Stimulated activated CD4-positive, alpha-beta T cell treated with anti-CD3 and anti-CD28 coated beads, Interleukin-2, amount 100 ng/mL, for 4 hours (primary cell): ENCODE measurements at places on chromosomes 3 and 15.

- no peak for DNase-seq
Observed at GRCh38 chr15:90680371-90680935, 36.7 kb upstream of the BLM start.

GRCh38 chr3:142614059-142614626, 17.9 kb downstream of the PLS1 start:
- no peak for DNase-seq

GRCh38 chr15:29470311-29470710, 200.7 kb upstream of the NSMCE3 start:
- DNase-seq: no peak

DNA sequence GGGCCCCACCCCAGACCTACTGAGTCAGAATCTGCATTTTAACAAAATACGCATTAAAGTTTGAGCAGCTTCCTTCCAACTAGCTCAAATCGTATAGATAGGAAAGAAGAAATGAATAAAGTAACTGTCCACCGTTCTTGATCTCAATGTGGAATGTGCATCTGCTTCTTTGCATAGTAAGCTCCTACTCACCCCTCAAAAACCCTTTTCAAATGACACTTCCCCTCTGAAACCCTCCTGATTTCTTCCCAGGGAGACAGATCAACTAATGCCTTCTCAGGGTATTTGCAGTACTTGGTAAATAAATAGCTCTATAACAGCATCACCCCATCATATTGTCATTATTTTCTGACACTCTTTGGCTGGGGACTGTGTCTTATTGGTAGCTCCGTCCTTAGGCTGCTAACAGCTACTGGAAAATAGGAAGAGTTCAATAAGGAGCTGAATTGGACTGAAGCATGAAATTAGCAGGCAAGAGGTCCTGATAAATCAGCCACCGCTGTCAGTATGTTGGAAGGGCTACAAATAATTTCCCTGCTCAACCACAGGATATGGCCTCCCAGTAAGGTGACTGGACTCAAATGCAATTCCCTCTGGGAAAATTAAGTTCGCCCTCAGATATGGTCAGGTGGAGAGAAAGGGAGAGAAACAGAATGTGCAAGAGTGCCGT, 10.2 kb downstream of the OXTR start:
- DNase-seq: no peak

DNA sequence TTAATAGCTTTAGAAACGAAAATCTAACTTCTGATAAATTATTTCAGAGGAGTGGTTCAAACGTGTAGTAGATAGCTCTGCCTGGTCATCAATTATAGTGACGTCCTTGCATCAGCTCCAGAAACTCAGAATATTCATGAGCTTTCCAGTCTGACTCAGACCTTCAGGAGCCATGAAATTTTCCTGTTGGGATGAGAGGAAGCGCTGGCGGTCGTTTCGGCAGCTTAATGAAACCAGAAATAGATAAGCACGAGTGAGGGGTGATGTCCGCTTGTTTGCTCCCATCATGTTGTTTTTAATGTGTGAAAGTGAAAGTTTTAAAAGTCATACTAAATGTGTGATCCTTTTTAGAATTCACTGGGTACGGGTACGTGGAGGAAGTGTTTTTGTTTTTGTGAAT, 141.1 kb downstream of the PGPEP1L start:
- no peak for DNase-seq

DNA sequence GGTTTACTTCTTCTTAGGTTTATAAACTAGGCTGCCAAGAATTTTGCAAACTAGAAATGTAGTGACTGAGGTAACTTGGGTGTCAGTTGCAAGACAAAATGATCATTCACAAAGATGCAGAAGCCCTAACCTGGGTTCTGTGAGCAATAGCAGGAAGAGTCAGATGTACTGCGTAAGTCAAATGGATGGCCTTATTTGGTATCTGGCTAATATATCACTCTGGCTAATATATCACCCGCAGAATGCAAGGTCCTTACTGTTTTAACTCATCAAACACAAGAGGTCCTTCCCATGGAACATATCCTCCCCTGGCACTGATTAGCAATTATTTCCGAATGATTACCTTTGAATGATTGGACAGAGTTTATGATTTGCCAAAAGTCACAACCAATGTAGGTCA, 37.4 kb downstream of the RBMS3 start:
- DNase-seq: no peak

GRCh38 chr3:32780735-32781210, 37.0 kb upstream of the TRIM71 start:
- no peak for DNase-seq

DNA sequence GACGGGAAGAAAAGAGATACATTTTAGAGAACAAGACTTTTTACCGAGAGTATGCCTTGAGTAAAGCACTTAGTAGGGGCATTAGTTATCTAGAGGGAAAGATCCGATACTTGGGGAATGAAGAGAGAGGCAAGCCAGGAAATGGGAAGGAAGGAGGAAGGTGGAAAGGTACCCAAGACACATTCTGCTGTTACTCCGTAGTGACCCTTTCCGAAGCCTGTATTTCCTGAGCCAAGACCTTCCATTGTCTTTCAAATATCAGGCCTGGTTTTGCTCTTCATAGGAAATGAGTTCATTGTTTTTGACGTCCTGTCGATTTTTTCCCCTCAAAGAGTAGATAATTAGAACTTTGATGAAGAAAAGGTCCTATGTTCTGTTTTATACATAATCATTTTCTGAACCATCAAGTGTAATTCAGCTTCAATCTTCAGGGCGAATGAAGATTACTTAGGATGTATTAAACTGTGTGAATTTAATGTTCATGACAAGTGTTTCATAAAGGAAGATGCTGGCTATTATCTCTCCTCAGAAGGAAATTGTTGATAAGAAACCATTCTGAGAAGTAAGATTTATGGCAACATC, 95.7 kb downstream of the PPM1L start:
- DNase-seq: no peak

GRCh38 chr15:90031231-90031791, 30.2 kb downstream of the ZNF710 start:
- no peak for DNase-seq

DNA sequence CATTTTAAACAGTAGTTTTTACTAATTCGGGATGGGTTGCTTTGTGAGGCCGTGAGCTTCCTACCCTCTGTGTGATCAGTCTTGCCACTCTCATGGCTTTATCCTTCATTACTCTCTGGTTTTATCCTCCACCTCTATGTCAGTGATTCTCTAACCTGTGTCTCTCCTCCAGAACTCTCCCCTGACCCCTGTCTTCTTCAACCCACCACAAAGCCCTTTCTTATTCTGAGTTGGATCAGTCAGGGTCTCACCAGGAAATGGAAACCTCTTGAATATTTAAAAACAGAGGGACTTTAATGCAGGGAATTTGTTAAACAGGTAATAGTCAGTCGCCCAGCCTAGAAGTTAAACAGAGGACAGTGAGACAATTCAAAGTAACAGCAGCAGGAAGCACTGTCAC, 64.2 kb upstream of the ADPGK start:
- DNase-seq: no peak

DNA sequence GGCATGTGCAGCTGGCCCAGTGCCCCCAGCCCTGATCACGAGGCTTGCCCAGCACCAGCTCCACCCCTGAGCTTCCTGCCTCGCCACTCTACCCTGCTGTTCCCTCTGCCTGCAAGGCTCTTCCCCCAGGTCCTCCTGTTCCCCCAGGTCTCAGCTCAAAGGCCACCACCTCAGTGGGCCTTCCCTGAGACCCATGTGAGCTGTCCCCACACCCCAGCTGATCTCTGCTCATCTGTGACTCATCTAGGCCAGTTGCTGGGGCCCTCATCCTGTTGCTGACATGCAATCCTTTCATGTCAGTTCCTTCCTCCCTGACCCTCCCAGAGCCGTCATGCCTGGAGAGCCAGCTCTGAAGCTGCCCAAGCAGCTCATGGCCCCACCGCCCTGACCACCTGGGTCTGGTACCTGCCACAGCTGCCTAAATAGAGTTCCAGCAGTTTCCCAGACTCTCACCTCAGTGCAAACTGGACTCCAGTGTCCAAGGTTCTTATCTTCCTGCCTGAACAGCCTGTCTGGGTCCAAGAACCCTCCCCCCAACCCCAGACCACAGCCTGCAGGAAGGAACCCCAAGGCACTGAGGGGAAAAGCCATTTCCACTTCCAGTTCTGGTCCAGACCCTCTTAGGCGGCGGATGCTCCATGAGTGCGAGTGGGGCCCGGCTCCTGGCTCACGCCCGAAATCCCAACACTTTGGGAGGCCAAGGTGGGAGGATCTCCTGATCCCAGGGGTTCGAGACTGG, 116.6 kb upstream of the IQSEC1 start:
- no peak for DNase-seq

DNA sequence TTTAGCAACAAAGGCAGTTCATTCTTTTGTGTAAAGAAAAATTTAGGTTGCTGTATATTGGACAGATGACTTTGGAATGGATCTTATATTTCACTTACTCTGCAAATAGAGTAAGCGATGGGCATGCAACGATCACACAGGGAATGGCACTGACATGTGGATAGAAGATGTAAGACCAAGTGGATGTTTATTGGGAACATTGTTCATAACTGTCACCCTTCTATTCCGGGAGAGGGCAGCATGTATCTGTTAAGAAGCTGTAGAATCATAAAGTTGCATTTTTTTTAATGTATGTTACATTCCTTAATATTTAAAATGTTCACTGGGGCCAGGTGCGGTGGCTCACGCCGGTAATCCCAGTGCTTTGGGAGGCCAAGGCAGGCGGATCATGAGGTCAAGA, 41.2 kb downstream of the HPS3 start:
- DNase-seq: no peak

- DNase-seq: no peak
Observed at GRCh38 chr3:72341380-72341770, 506.9 kb downstream of the SHQ1 start.

- DNase-seq: no peak
Observed at GRCh38 chr15:28899061-28899738, 13.4 kb downstream of the APBA2 start.

DNA sequence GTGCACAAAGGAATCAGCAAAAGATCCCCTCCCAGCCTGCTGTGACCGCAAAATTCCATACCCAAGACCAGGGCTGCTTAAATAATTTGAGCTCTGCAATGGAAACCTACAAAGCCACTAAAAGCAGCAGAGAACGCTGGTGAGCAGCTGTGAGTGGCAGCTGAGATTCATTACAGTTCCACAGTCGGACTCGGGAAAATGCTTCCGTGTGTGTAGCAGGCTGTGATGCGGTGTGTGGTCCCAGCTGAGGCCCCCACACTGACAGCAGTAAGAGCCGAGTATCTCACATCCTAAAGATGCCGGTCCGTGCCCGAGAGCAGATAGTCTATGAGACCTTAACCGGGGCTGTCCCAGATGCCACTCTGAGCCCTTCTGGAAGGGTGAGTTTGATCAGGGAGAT, 37.4 kb downstream of the TM2D3 start:
- no peak for DNase-seq

DNA sequence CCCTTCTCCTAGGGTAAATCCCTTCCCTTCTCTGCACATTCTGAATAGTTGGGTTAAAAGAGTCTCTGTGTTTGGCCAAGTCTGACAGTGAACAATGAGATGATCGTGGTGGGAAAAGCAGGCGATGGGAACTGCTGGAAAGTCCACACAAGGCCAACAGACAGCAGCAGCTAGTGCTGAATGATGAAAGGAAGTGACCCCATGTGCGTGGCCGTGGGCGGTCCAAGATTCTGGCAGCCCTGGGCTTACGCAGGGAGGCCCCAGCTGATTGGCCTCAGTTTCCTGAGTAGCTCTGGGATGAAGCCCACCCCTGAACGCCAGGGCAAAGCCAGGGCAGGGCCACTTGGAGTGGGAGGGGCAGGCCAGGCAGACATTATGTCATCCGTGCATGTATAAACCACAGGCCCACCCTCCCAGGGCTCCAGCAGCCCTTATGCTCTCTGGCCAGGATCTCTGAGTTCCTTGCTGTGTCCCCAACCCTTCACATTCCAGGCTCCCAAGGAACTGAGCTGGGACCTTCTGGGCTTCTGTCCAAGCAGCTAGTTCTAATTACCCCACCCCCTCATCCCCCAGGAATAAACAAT, 57.8 kb downstream of the CDC25A start:
- no peak for DNase-seq

- DNase-seq: no peak
Observed at GRCh38 chr3:62644493-62644892, 230.7 kb downstream of the CADPS start.

- DNase-seq: no peak
Observed at GRCh38 chr3:169993761-169994160, 27.2 kb downstream of the SEC62 start.

GRCh38 chr3:112721231-112721630, 80.3 kb upstream of the CCDC80 start:
- DNase-seq: no peak

DNA sequence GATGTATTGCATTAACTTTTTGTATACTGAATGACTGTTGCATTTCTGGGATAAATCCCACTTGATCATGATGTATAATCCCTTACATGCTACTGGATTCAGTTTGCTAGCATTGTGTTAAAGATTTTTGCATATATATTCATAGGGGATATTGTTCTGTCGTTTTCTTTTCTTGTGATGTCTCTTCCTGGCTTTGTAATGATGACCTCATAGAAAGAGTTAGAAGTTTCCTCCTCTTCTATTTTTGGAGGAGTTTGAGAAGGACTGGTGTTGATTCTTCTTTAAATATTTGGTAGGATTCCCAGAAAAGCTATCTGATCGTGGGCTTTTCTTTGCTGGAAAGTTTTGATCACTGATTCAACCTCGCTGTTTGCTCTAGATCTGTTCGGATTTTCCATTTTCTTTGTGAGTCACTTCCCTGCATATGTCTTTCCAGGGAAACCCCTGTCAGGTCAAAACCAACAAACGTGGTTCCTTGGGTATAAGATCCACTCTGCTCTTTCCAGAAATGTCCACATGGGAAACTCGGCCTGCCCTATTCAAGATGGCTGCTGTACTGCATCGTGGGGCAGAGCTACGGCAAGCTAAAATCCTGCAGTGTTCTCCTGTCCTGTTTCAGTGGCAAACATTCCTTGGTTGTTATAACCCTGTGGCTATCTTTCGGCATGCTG, 120.4 kb downstream of the GABRG3 start:
- no peak for DNase-seq

DNA sequence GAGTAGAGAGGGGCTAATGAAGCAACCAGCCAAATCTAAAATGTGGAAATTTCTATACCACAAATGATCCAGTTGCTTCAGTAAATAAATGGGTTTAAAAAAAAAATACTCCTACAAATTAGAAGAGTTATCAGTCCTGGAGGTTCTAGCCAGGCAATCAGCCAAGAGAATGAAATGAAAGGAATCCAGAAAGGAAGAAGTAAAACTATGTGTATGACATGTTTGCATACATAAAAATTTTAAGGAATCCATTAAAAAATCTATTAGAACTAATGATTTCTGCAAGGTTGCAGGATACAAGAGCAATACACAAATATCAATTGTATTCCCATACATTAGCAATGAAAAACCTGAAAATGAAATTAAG, 9.6 kb downstream of the MESP2 start:
- DNase-seq: no peak

- no peak for DNase-seq
Observed at GRCh38 chr3:129261894-129262293, 12.5 kb downstream of the COPG1 start.

GRCh38 chr3:82390868-82391267, 629.4 kb upstream of the GBE1 start:
- no peak for DNase-seq
